Mesangial cell (primary cell): ENCODE measurements at places on chromosomes 3 and 15. TPM values are rescaled to one million over a fixed set of nuclear protein-coding genes. Genes with fewer than 3 reads are reported as not detected.

Gene AHSG
- not detected in 2 replicates for total RNA-seq

Gene C3orf20
- not detected in 2 replicates for total RNA-seq

Gene MOBP
- total RNA-seq = not detected in 2 replicates

Gene IL17RE
- 1.1 and 4.6 TPM in 2 replicates for total RNA-seq

Gene SMCO1
- not detected in 2 replicates for total RNA-seq
